Iris pigment epithelial cell (primary cell): ENCODE measurements at places on chromosomes 12 and 14.
A peak's percentile ranks its signal among the peaks of the same experiment; 100 is the strongest.

DNA sequence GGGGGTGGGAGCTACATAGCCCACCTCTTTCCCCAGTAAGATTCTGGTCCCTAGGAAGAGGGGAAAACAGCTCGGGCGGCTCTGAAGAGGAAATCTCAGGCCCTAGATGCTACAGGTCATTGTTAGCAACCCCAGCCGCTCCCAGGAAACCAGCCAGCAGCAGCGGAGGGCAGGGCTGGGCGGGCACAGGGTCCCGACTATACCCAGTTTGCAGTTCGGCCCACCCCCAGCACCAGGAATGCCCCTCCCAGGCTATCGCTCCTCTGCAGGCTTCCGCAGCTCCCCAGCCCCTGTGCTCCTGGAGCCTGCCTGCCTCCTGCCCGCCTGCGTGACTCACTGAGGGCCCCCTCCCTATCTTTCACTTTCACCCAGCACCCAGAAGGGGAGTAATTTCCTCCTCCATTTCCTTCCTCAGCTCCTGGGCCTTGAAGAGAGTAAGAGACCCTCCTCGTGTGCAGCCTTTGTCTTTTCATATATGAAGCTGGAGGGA, 27.2 kb upstream of the PNMA1 start:
- DNase-seq = peak; percentile 73

- no peak for DNase-seq
Observed at GRCh38 chr12:62192903-62193250, 67.3 kb upstream of the USP15 start.

DNA sequence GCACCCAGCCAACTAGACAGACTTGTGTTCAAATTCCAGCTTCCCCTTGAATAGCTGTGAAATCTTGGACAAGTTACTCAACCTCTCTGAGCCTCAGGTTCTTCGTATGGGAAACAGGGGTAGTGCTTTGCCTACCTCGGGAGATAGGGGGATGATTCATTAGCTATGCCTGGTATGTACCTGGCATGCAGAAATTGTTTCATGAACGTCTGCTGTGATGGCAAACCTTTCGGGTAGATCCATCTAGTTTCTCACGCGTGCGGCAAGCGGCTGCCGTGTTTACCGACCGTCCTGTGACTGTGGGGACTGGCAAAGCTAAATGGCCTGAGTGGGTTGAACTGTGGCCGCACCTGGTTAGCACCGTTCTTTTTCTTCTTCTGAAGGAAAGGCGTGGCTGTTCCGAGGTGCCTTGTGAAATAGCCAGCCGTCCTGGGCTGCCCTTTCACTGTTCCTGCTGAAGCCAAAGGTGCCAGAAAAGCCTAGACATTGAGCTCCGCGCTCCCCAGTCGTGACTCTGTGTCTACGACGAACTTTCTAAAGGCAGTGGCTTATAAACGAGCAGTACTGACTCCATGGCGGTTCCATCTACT, 40.6 kb upstream of the MED13L start:
- no peak for DNase-seq

GRCh38 chr12:94769047-94769420, 118.7 kb upstream of the TMCC3 start:
- DNase-seq = peak; percentile 41
